Right ventricle myocardium inferior (tissue), 1 donor: ENCODE measurements at places on chromosomes 2 and 18. TPM values are rescaled to one million over a fixed set of nuclear protein-coding genes. Genes with fewer than 3 reads are reported as not detected.

DNA sequence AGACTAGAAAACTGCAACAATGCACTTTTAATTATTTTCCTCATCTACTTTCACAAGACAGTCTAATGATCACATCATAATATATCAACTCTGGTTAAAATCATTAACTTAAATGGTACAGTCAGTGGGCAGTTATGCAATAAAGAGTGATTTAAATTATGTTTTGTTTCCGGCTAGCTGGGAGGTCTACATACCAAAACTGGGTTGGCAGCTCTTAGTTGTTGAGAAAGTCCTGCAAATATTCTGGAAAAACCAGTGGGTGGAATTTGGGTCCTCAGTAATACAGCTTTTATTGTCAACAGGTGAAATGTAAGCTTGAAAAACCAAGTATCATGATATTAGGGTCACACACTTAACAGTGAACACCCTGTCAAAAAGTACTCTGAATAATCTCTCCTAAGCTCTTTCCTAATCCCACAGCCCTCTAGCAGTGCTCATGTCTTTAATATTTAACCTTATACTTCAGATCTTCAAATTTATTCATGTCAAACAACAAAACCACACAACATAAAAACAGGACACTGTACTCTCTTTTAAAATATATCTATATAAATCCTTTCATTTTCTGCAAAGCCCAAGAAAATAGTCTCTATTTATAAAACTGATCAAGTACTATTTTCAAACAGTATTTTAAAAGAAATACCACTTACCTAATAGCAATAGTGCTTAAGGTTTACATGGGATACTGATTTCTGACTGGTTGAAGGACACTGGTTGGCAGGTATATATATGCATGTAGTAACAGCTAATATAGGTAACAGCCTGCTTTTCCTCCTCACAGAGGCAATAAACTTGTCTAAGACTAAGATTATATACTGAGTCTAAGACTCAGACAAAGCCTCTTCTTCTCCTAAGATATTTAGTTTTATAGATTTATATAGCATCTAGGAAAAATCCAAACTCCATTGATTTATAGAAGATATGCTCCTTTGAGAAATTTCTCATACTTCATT lies 103.8 kb downstream of the GAREM1 start:
- no peak for DNase-seq

DNA sequence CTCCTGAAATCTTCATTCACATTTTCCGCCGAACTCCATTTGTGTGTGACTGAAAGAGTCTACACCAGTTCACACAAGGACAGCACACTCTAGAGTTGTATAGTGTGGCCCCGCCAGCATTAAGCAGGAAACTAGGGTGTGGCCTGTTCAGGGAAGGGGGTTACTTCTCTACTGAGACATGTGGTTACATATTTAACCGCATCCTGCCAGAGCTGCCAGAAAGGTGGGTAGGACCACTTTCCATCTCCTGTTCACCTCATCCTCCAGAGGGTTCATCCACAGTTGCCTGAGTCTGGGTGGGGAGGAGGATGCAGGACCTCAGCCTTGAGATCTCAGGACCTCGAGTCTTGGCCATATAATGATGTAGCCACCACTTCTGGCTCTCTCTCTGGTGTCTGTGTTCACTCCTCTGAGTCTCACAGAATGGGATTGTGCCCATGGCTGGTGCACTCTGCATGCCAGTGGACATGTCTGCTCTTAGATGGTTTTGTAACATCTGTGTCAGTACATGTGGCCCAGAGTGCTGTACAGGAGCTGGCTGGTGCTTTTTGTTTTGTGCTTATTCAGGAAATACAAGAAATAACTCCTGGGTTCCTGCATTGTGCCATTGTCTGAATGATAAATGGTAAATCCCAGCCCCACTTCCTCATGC lies 7.7 kb upstream of the SP140L start:
- no peak for DNase-seq

GRCh38 chr2:181231886-181232621 lies 225.1 kb upstream of the ITGA4 start:
- no peak for DNase-seq

GRCh38 chr2:239917125-239917956 lies 107.8 kb downstream of the NDUFA10 start:
- DNase-seq: no peak

DNA sequence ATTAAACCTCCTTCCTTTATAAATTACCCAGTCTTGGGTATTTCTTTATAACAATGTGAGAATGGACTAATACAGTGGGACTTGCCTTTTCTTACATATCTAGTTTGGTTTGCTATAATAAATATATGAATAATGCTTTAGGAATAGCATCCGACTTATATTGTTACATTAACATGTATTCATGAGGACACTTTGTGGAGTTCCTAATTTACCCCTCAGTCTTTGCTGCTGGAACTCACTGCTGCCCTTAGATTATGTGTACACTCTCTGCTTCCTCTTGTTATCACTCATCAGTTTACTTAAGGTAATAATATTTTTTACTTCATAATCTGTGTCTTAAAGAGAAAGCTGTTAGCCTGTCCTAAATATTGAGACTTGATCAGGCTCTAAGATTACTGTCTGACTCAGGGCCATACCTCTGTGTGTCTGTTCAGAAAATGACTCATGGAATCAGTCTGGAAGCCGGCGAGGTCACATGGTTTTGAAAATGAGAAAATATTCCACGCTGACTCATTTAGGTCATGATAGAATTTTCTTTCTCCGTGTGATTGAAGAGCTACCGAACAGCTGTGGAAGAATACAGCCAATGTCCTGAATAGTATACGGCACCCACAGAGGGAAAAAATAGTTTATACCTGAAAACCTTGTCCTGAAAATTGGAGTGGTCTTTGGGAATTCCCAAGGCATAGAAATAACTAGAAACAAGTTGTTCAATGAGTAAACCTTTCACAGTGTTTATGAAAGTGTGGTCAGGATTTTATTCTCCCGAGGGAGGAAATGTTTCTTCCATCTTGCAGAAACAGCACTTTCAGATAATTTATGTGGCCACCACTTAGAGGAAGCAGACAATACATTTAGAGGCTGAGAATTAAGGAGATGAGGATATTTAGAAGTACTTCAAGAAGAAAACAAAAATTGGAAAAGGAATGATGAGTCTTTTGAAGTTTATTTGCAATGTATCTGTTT lies 156.4 kb downstream of the DSEL start:
- no peak for DNase-seq

- DNase-seq: peak; percentile 55
These were observed 8.7 kb downstream of the CROCC2 start for GRCh38 chr2:240914645-240915525.

DNA sequence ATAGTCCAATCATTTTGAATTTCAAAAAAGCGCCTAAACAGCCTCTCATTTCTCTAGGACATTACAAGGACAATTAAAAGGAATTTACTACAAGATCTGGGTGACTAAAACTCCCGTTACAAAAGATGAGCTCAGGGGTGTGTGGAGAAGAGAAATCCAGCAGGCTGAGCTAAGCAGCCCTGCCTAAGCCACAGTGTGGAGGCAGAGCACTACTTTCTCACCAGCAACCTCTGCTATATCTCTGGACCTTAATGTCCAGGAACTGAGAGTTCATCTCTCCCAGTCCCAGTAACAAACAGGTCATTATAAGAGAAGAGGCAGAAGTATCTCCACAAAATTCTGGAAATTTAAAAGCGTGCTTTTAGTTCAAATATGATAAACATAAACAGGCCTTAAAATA lies 18.9 kb upstream of the ANKRD62 start:
- DNase-seq: no peak

Gene ASB1
- total RNA-seq: 57.5 TPM

Gene OST4
- total RNA-seq: 411 TPM

Gene NEU2
- not detected for total RNA-seq

Gene PLGLB2
- 2.0 TPM for total RNA-seq

Gene SLC23A3
- 0.87 TPM for total RNA-seq

Gene DCDC2C
- total RNA-seq: not detected
